ENCODE measurements at places on chromosomes 16 and 17.
A peak's percentile ranks its signal among the peaks of the same experiment; 100 is the strongest.

- DNase-seq, result no peak
Measured at GRCh38 chr17:45319239-45319703, 2.5 kb upstream of the MAP3K14 start.

DNA sequence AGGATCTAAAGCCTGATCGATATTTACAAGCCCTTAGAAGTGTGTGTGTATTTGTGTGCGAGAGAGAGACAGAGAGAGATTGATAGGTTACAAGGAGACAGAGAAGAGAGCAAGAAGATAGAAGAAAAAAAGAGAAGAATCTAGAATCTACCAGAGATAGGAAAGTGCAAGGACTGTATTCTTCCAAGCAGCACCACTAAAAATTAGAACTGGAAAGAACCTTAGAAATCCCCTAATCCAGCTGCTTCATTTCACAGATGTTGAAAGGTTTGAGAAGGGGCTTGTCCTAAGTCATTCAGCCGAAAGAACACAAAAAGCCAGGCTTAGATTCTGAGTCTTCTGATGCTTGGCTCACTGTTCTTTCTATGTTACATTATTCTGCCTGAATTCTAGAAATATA is 92.2 kb downstream of the HS3ST3A1 start:
- DNase-seq, result no peak

GRCh38 chr16:16016388-16016964 is 67.1 kb downstream of the ABCC1 start:
- no peak for DNase-seq

- DNase-seq, result no peak
Measured at GRCh38 chr16:69435977-69436820, 11.8 kb downstream of the CYB5B start.

GRCh38 chr17:62892870-62893338 is 73.1 kb upstream of the TANC2 start:
- no peak for DNase-seq

DNA sequence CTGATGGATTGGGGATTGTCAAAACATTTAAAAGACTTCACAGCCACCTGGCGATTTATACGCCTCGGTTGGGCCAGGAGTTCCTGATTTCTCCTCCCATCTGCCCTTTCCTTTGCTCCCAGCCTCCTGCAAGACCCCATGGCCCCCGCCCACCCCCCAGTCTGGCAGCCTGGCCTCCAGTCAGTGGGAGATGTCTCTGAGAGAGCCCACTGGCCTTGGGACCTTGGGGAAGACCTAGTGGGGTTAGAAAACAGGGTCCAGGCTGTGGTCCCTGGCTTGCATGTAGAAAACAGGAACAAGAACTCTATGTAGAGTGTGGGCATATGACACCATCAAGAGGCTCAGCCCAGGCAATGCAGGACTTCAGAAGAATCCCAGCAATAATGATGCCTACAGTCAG is 209.4 kb upstream of the C16orf82 start:
- DNase-seq, result no peak

- peak; percentile 22 for DNase-seq
Measured at GRCh38 chr16:1823821-1824220, 2.8 kb downstream of the HAGH start.

- DNase-seq, result no peak
Measured at GRCh38 chr17:79581324-79581932, 29.4 kb downstream of the RBFOX3 start.

DNA sequence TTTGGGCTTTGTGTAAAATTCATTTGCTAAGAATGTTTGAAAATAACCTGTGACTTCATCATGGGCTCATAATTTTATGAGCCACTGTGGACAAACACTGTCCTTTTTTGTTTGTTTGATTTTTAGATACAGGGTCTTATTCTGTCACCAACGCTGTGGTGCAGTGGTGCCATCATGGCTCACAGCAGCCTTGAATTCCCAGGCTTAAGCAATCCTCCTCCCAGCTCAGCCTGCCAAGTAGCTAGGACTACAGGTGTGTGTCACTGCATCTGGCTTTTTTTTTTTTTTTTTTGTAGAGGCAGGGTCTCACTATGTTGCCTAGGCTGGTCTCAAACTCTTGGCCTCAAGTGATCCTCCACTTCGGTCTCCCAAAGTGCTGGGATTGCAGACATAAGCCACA is 8.3 kb downstream of the TEX2 start:
- DNase-seq, result no peak

DNA sequence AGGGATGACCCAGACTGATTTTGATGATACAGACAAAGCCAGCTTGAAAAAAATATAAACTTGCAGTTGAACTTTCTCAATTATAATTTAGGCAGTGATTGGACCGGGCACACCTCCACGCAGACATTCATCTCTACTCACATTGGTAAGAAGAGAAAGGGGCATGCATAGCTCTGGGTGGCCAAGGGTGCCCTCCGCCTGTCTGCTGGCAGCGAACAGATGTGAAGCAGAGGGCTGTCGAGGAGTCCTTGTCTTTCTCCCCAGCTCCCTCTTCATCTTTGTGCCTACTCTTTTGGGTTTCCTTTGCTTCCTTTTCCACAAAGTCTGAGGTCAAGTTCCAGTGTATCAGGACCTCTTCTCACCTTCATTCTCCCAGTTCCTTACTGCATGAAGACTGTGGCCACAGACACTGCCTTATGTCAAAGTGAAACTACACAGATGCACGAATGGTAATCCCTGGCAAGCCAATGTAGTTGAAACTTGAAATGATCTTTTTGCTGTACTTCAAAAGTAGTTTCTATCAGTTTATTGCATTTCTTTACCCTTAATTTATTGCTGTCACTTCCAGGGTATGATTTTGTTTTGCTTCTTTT is 343.7 kb upstream of the SOX9 start:
- no peak for DNase-seq
